Stimulated activated CD4-positive, alpha-beta T cell treated with anti-CD3 and anti-CD28 coated beads, Interleukin-1b, Interleukin-23, amount 100 ng/mL, for 4 hours (primary cell): ENCODE measurements at places on chromosomes 1 and 21.

GRCh38 chr1:109547463-109548320, 723 bp upstream of the GNAI3 start:
- DNase-seq: no peak

- DNase-seq: no peak
Observed at GRCh38 chr1:61754545-61754944, 12.3 kb downstream of the PATJ start.

GRCh38 chr1:58911841-58912499, 128.1 kb upstream of the JUN start:
- DNase-seq: no peak

GRCh38 chr1:184449916-184450315, 63.1 kb downstream of the C1orf21 start:
- DNase-seq: no peak

DNA sequence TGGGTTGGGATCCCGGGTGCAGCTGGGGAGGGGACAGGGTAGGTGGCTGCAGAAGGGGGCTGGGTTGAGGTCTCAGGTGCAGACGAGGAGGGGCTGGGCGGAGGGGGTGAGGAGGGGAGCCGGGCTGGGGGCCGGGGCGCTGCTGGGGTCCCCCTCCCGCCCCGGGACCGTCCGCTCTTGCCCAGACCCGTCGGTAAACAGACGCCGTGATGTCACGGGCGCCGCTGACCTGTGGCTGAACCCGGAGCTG, 22.3 kb downstream of the DHRS3 start:
- no peak for DNase-seq

- no peak for DNase-seq
Observed at GRCh38 chr1:203898458-203899352, 37.3 kb downstream of the SNRPE start.
